ENCODE measurements at places on chromosomes 7 and 10.

DNA sequence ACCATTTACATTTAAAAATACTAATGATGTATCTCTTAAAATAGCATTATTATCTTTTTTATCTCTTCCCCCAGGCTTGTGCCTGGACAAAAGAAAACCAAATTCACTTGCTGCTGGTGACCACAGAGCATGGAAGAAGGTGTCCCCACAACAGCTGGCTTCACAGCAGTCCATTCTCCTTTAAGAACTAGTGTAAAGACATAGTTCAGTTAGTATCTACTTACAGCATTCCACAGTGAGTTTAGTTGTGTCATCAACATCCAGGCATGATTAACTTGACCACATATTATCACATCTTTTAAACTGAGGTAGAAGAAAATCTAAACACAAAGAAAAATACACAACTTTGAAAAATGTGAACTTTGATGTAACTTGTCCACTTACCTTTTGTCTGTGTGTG, 55.0 kb downstream of the LRRC17 start:
- no peak for DNase-seq

DNA sequence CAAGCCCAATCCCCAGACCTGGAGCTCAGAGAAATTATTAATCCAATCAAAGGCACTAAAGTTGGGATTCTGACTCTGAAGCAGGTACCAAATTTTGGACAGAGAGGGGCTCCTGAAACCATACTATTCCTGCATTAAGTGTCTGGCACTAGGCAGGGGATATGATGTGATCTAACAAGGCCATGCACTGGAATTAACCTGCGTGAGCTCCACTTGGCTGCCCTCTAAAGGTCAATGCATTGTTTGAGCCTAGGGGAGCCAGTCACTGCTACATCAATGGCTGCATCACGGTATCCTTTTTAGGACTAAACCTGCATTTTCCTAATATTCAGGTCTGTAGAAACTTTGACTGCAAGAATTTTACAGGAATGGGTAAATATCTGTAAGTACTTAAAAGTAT, 42.1 kb downstream of the ST8SIA6 start:
- DNase-seq, result no peak

- no peak for DNase-seq
These were observed 78.6 kb downstream of the LCOR start for GRCh38 chr10:96910488-96911395.

DNA sequence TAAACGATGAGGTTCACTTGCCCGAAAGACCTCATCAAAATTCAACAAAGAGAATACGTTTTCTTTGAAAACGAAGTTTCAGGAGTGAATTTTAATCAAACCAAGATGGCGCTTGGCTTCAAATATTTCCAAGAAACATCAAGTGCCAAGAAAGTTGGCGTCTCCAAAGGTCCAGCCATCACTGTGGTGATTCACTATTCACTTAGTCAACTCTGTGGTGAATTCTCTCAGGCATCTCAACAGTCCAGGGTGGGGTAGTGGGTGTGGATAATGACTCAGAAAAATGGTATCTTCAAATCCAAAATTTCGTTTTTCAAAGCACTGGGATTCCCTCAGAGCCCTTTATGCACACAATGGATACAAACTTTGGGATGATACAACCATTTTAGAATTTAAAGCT, 133.1 kb downstream of the SVIL start:
- no peak for DNase-seq

DNA sequence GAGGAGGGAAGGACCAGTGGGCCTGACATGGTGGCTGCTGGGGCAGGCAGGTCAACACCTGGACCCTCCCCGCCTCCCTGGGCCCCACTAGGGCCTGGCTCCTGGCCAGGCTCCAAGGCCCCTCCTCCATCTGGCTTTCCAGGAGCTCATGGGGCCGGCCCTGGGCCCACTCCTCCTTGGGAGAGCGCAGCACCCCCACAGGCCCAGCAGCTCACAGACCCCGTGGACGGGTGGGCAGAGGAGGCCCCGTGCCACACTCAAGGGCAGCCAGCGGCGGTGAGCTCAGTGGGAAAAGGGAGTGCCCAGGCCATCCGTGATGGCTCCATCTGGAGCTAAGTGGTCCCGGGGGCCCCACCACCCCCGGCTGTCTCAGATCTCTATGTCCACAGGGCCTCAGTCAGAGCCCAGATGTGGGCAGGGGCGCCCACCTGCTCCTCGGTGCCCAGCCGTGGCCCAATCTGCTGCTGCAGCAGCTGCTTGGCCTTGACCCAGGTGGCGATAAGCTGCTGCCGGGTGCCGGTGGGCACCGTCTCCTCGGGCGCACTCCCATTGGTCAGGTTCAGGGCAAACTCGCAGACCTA, 32.8 kb downstream of the CFAP46 start:
- DNase-seq, result no peak

DNA sequence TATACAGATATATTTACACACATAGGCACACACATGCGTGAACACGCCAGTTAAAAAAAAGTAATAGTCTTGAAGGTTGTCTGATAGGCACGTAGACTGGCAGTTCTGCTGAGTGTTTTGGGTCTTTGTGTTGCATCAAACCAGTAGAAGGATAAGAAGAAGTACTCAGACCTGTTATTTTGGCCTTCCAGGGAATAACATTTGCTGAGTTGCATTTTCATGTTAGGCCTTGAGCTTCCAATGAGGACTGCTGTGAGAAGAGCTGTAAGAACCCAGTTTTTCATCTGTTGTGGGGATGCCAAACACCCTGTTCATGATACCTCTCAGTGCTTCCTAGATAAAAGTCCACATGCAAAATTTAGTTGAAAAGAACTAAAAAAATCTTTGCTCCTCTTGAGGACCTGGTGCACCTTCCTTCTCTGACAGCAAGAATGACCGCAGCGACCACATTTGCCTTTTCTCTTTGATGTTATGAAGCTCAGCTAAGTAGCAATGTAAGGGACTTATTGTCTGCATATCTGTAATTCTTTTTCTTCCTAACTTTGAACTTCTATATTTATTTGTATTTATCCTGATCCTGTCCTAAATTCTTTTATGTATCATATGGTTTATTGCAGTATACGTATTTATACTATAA, 27.2 kb downstream of the HIPK2 start:
- no peak for DNase-seq

- DNase-seq, result no peak
These were observed 10.4 kb downstream of the RAPGEF5 start for GRCh38 chr7:22346383-22347107.

GRCh38 chr7:66627151-66627681, 1.5 kb upstream of the KCTD7 start:
- DNase-seq, result no peak

GRCh38 chr7:35617041-35617440, 77.9 kb downstream of the HERPUD2 start:
- no peak for DNase-seq

GRCh38 chr7:28958980-28959347, 834 bp upstream of the TRIL start:
- DNase-seq, result no peak

GRCh38 chr7:88002617-88003016, 68.6 kb downstream of the ADAM22 start:
- no peak for DNase-seq

DNA sequence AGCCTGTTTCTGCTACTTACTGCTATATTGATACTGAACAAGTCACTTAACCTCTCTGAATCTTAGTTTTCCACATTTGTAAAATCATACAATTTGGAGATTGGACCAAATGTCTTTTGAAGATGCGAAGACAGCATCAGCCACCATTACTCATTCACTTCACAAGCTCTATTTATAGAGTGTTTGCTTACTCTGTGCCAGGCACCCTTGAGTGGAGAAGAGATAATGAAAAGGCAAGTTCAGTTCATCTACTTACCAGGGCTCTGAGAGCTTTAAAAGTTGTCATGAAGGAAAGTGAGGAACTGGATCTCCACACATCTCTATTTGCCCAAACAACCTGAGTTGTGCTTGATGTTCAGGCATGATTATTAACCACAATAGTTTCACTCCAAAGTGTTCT, 277.5 kb downstream of the CSTF2T start:
- DNase-seq, result no peak

DNA sequence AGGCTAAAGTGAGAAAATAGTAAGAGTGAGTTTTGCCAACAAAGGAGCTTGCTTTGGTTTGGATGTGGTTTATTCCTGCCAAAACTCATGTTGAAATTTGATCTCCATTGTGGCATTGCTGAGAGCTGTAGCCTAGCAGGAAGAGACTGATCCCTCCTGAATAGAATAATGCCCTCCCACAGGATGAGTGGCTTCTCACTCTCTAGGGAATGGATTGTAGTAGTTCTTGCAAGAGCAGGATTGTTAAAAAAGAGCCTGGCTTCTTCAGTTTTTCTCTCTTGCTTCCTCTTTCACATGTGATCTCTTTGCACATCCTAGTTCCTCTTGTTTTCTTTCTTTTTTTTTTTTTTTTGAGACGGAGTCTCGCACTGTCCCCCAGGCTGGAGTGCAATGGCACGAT, 34.4 kb downstream of the ASAH2 start:
- no peak for DNase-seq

GRCh38 chr10:113780681-113781250, 29.3 kb downstream of the PLEKHS1 start:
- no peak for DNase-seq

- DNase-seq, result no peak
These were observed 1.1 kb upstream of the MTPAP start for GRCh38 chr10:30349967-30350735.

- no peak for DNase-seq
These were observed 1064.1 kb upstream of the GHITM start for GRCh38 chr10:83075016-83075814.

DNA sequence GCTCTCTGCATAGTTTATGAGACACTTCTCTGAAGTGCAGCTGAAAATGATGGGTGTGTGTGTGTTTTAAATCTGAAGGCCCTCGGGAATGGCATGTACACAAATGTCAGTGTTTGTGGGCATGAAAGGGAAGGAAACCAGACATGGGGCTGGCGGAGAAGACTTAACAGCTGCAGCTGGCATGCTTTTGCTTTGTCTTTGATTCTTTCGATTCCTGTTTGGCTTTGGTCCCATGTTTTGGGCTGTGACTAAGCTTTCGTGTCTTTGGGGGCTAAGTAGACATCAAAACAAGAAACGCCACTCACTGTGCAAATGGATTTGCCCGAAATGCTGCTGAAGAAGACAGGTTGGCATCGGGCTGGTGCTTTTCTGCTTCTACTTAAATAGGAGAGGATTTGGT, 179.3 kb downstream of the PFKFB3 start:
- no peak for DNase-seq

DNA sequence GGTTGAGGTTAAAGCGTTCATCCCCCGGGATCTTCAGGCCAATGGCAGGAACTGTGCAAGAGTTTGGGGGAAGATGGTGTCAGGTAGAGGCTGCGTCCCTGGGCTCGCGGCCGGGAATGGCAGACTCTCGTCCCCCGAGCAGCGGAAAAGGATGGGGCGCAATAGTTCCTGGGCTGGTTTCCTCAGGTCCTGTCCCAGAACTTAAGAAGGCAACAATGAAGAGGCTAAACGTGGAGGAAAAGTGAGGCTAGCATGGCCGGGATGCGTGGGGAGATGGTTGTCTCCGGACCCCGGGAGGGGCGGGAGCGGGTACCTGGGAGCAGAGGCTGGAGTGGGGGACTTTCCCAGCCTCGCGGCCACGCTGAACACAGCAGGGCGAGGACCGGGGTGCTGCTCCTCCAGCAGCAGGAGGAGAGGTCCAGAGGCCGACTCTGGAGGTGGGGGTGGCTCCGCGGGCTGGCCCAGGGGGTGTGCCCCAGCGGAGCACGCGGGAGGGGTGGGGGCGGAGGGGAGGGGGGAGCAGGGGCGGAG, 882 bp downstream of the IRF5 start:
- DNase-seq, result no peak

- no peak for DNase-seq
These were observed 2.2 kb upstream of the HIP1 start for GRCh38 chr7:75740846-75741497.

DNA sequence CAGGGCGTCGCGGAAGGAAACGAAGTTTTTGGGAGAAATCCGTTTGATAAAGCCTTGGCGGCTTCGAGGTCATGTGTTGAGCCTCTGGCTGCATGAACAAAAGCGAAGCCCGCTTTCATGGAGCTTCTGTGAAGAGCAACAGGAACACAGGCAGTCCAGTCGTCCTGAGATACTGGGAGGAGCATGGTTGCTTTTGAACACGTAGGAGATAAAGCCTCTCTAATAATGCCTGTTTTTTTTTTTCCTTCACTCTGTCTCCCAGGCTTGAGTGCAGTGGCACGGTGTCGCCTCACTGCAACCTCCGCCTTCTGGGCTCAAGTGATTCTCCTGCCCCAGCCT, 473 bp upstream of the ZNF32 start:
- DNase-seq, result no peak

- DNase-seq, result no peak
These were observed 56.8 kb upstream of the WDR11 start for GRCh38 chr10:120794390-120794789.

GRCh38 chr7:97313900-97314299, 196.4 kb downstream of the SDHAF3 start:
- DNase-seq, result no peak

- no peak for DNase-seq
These were observed 745.1 kb upstream of the LRRTM3 start for GRCh38 chr10:66180581-66181318.

- no peak for DNase-seq
These were observed 936 bp upstream of the REPIN1 start for GRCh38 chr7:150367677-150368095.

DNA sequence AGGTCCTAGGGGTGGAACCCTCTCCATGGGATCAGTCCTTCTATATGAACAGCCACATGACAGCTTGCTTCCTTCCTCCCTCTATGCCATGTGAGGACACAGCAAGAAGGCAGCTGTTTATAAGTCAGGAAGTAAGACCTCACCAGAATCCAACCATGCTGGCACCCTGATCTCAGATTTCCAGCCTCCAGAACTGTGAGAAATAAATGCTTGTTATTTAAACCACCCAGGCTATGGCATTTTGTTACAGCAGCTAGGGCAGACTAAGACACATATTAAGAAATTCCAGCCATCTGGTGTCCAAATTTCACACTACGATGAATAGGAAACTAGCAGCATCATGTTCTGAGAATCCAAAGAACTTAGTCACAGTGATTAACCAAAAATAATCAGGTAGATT, 140.1 kb downstream of the ZFAND4 start:
- DNase-seq, result no peak

DNA sequence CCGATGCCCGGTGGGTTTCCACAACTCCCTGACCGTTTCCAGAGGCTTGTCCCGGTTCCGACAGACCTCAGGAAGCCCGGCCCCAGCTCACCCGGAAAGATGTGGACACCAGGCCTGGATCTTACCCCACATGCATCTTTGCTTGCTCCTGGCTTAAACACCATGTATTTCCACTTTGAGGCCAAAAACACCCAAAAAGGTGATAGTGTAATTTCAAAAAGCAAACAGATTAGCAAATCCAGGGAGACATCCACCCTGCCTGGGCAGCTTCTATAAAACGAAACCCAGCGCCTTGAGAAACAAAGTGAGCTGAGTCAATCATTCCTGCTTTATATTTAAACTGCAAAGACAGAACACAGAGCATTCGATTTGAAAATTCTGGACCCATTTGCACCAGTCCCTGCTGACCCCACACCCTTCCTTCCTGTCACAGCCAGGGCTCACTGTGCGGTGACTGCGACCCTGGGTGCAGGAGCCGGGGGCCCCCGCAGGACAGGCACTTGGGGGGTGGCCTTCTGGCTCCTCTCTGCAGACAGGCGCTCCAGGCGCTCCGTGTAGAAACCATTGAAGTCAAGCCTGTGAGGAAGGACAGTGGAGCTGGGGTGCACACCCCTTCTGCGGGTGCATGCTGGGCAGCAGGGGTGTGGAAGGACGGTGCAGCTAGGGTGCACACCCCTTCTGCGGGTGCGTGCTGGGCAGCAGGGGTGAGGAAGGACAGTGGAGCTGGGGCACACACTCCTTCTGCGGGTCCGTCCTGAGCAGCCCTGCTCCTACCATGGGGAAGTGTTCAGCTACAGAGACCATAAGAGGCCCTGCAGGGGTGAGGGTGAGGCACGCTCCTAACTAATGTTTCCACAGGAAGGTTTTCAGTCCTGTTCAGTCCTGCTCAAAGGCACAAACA, 2.9 kb upstream of the ADAM8 start:
- no peak for DNase-seq
